ENCODE measurements at places on chromosomes 6 and 20.

DNA sequence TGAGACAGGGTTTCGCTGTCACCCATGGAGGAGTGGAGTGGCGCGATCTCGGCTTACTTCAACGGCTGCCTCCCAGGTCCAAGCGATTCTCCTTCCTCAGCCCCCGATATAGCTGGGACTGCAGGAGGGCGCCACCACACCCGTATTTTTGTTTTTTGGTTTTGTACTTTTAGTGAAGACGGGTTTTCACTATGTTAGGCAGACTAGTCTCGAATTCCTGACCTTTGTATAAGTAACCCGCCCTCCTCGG, 115.4 kb upstream of the BTN3A2 start:
- no peak for DNase-seq

GRCh38 chr6:45171380-45171779, 156.8 kb upstream of the RUNX2 start:
- no peak for DNase-seq

DNA sequence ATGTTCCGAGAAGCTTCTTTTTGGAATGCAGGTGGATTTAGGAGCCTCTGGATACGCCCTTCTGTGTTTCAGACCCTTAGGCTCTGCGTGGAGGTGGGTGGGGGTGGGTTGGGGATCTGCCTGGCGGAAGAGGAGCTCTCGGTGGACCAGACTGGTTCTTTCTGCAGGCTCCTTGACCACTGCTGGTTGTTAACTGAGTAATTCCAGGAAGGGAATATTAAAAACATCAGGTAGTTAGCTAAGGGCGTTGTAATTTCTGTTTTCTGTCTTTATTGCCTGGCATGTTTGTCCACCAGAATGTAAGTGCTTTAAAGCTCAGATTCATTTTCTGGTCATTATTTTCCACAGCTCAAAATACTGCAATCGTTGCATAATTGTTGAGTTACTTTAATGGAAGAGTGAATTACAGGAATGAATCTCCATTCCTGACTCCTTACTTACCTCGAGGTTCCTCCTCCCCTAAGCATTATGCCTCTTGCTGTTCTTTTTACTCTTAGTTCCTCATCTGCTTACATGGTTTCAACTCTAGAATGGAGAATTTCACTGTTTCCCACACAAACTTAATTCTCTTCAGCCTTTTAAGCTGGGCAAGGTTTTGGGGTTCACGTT, 5.9 kb downstream of the CDYL start:
- DNase-seq: no peak

DNA sequence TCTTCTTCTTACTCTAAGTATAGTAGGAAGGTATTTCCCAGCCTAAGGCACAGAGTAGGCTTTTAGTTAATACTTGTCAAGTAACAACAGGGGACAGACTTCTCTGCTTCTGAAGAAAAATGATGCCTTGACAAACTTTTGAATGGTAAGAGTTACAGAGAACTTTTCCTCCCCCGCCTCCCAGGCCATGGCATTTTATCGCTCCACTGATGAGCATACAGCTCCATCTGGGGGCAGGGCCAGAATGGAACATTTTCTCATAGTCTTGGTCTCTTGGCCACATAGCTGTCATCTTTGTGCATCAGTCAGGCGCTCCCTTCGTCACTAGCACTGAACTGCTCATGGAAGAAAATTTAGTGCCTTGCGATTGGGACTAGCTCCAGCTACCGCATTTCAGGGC, 1066.8 kb upstream of the CITED2 start:
- DNase-seq: peak; percentile 72

GRCh38 chr6:56040889-56041301, 165.5 kb upstream of the BMP5 start:
- DNase-seq: no peak

- peak; percentile 58 for DNase-seq
Measured at GRCh38 chr6:33147807-33148666, 44.2 kb downstream of the COL11A2 start.

DNA sequence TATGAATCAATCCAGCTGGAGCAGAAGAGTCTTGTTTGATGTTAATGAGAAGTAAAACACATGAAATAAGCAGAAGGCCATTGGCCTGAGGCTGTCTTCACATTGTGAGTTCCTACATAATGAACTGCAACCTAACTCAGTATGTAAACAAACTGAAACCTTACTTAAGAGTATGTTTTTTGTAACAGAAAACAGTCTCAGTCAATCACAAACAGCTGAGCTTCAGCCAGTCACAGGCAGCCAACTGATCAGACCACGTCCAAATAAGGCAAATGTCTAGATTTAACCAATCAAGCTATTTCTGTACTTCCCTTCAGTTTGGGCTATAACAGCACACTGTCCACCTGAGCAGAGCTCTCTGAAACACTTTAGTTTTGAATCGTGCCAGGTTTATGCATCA, 234.7 kb downstream of the TRDN start:
- DNase-seq: no peak

GRCh38 chr6:46378161-46378881, 112.9 kb downstream of the RCAN2 start:
- no peak for DNase-seq

DNA sequence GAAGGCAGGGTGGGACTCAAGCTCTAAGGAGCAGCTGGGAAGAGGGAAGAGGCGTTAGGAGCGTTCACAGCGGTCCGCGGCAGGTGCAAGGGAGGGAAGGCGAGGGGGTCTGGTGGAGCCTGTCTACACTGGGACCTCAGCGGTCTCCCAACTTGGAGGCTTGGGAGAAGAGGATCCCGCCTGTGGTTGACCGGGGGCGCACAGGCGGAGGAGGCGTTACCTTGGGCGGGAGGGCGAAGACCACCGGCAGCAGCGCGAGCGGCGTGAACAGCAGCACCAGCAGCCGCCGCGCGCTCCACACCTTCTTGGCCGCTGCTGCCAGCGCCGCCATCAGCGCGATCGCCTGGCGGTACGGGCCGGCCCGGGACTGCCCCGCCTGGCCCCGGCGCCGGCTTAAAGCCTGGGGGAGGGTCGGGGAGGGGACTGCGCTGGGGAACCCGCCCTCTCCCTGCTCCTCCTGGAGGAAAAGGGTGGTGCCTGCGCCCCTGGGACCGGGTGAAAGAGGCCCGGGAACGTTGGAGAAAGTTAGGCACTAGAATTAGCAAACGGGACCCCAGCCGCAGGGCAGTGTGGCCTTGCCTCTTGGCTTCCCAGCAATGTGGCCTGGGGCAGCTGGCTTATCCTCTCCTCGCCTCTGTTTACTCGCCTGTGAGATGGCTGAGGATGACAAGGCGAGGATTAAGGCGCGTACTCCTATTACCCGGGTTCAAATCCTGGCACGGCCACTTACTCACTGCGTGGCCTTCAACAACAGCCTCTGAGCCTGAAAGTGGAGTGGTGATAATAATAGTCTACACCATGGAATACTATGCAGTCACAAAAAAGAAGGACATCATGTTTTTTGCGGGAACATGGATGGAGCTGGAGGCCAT, at the start of gene SLC13A3:
SLC13A3 (minus strand) TSS at position 369 of the 872 bp plus-strand sequence; CDS start at position 331, 38 bp downstream.
- DNase-seq: no peak

DNA sequence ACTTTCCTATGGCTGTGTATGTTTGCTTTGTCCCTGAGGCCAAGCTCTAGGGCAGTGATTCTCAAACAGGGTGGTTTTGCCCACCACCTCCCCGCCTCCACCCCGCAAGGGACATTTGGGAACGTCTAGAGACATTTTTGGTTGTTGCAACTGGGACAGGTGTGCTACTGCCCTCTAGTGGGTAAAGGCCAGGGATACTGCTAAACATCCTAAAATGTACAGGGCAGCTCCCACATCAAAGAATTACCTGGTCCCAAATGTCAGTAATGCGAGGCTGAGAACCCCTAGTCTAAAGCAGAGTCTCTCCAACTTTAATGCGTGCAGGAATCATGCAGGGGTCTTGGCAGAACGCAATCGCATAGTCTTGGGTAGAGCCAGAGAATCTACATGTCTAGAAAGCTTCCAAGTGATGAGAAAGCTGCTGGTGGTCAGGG, 5.1 kb downstream of the KCNS1 start:
- peak; percentile 75 for DNase-seq

DNA sequence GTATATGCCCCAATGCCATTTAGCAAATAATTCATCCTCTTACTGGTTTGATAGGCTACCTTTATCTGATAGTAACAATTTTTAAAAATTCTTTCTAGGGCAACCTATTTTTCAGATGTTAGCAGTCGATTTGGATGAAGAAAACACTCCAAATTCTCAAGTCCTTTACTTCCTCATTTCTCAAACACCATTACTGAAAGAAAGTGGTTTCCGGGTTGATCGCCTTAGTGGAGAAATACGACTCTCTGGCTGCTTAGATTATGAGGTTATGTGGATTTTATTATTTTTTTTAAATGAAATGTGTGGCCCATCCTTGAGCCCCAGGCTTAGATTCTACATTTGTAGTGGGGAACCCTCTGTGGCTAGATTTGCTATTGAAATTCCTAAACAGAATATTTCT, 26.3 kb downstream of the CDH26 start:
- peak; percentile 78 for DNase-seq

GRCh38 chr6:121522771-121523386, 87.4 kb downstream of the GJA1 start:
- DNase-seq: no peak

- no peak for DNase-seq
Measured at GRCh38 chr6:113630738-113631535, 226.2 kb upstream of the MARCKS start.
